ENCODE measurements at places on chromosomes 6 and 20.

DNA sequence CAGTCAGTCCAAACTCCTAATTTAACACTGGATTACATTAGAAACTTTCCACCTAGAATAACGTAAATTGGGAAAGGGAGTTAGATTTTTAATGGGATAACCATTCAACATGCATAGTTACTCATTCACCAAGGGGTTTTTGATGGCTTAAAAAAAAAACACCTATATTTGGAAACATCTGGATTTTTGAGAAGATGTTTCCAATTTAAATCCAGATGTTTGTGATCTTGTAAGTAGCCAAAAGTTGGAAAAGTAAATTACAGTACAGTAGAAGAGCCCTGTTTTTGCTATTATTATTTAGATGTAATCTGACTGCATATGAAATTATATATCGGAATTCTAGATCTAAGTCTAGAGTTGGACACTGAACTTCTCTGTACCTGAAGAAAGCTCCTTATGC, 478.2 kb downstream of the CD83 start:
- DNase-seq, result no peak

DNA sequence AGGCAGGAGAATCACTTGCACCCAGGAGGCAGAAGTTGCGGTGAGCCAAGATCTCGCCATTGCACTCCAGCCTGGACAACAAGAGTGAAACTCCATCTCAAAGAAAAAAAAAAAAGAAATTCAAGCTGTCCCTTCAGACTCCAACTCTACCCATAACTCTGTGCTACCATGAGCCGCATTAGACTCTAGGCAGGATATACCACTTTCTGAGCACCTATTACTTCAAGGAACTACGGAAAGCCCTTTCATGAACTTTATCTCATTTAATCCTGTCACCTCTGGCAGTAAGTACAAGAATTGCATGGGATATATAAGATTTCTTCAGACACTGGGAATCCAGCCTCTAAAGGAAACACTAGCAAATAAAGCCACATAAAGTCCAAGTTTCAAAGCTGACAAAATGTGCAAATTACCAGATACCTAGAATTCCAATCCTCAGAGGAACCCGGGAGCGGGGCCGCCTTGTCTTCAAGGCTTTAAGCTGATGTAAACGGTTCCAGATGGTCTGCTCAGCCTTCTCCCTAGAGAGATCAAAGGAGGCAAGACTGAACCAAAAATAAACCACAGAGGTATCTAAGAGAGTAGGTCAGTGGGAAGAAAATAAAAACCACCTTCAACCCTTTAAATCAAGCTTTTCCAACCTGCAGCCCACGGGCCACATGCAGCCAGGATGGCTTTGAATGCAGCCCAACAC, 9.4 kb downstream of the CDK5RAP1 start:
- DNase-seq, result no peak

- no peak for DNase-seq
Measured at GRCh38 chr6:159036673-159037072, 8.1 kb downstream of the TAGAP start.

DNA sequence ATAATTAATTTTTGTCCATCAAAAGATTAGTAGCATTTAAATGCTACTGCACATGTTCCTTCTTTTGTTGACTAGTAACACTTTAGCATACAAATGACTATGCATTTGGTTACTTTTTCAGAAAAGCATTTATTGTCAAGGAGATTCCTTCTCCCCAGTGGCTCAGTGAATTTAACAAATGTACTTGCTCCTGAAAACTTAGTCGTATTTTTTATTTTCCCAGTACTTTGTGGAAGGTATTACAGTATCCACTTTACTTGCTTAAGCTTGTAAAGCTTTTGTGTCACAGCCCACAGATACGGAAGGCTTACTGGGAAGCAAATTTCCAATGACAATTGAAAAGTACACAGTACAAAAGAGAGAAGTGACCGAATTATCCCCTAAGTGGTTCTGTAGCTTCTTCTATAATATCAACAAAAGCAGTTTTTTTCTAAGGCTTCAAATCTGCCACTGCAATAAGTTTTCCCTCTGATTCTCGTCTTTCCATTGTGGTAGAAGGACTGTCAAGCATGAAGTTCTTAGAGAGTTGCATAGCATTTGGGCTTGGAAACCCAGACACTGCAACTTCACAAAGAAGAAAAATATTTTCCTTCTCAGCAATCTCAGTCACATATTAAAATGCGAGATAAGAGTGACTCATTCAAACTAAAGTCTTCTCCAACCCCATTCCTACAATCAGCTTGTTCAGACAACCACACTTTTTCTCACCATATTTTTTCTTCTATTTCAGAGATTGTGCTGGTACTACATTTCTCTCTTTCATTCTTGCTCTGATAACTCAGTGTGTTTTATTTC, 431.2 kb downstream of the GRIK2 start:
- no peak for DNase-seq

DNA sequence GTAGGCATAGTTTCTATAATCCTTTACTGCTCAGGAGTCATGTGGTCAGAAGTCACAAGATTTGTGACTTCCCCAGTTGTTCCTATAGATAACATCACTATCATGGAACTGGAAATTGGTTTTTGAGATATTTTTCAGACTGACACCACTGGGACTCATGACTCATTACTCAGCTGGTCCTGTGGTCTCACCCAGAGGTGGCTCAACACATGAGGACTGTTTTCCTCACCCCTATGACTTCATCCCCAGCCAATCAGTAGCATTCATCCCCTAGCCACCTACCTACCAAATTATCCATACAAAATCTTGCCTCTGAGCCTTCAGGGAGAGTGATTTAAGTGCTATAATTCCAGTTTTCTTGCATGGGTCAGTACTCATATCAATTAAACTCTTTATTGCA, 1217.7 kb downstream of the EPHA7 start:
- DNase-seq, result no peak

DNA sequence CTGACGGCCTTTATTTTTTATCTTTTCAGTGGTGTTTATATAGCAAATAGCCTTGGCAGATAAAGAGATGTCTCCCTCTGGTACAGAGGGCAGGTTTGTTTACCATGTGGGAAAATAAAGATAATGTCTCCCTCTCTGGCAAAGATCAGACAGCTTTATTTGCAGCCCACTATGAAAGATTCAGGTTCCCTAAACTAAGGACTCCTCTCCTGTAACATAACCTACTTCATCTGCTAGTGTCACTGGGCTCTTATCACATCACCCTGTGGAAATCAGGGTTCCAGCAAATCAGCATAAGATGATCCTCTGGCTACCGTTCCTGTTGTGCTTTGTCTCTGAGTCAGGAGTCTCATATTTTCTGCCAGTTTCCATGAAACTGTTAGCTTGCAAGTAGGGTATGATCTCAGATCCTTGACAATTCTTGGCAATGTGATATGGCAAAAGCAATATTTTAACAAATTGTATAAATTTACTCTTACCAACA, 3.1 kb downstream of the FBXL4 start:
- no peak for DNase-seq

DNA sequence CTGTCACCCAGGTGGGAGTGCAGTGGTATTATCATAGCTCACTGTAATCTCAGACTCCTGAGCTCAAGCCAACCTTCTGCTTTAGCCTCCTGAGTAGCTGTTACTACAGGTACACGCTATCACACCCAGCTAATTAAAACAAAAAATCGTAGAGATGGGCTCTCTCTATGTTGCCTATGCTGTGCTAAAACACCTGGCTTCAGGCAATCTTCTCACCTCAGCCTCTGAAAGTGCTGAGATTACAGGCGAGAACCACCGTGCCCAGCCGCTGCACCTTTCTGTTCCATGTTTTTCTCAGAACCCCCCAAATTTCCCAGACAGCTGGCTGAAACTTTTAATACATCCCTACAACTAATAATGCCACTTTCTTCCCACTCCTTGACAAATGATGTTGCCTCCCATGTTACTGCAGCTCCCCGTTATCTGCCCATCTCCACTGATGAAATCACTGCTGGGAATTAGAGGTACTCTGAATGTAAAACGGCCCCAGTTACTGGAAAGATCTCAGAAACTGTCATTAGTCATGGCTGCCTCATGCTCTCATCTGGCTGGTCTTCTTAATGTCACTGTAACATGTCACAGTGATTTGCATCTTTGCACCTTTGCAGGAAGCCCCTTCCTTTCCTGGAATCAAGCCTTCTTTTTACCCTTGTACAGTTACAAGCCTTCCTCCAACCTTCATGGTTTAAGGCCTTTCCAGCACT, 697.5 kb downstream of the PRKN start:
- DNase-seq, result no peak

DNA sequence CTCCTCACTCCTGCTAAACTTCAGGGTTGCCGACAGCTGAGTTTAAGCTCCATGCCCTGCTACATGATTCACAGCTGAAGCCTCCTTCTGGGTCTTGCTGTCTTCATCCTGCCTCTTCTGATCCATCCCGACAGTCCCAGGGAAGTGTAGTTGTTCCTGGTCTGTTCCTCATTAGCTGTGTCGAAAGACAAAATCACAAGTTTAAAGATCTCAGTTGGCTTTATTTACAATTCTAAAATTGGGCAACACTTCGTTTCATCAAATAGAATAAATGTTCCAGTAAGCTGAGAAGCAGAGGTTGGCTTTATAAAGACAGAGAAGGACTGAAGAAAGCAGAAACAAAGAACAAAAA, 4.1 kb upstream of the SLC2A10 start:
- no peak for DNase-seq

- DNase-seq, result no peak
Measured at GRCh38 chr20:8587810-8588209, 455.7 kb downstream of the PLCB1 start.

- DNase-seq, result no peak
Measured at GRCh38 chr6:139306291-139306981, 14.6 kb upstream of the TXLNB start.

Measured in GM12892 (cell line).